Activated T-cell treated with anti-CD3 and anti-CD28 coated beads, Interleukin-2, amount 50 U/mL, for 1 hour (primary cell): ENCODE measurements at places on chromosomes 5 and 9.

- no peak for DNase-seq
These were observed 89.9 kb downstream of the SEMA5A start for GRCh38 chr5:9455826-9456434.

DNA sequence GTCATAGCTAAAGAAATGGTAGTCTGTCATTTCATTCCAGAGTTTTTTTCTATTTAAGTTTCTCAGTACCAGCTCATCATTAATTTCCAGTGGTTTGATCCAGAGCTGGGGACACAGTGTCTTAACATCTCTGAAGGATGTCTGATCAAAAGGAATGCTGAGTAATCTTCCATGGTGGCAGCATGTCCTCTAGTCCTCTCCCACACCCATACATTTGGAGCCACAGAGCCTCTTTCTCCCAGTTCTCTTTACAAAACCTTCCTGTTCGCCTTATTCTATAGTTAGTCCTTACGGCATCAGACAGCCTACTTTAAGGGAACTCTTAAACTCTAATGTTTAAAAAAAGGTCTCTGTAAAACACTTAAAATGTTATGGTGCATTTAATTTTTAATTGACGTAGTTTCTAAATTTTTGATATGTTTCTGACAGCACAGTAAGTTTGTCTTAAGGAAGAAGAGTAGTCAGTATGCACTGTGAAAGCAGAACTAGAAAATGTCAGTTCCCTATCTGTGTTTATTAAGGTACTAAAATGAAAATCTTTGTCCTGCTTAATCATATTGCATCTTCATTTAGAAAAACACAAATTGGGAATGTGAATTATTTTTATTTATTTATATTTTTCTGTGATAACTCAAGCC, 96.8 kb downstream of the INIP start:
- DNase-seq, result no peak

GRCh38 chr5:91727463-91727862, 344.3 kb upstream of the ARRDC3 start:
- DNase-seq, result no peak

DNA sequence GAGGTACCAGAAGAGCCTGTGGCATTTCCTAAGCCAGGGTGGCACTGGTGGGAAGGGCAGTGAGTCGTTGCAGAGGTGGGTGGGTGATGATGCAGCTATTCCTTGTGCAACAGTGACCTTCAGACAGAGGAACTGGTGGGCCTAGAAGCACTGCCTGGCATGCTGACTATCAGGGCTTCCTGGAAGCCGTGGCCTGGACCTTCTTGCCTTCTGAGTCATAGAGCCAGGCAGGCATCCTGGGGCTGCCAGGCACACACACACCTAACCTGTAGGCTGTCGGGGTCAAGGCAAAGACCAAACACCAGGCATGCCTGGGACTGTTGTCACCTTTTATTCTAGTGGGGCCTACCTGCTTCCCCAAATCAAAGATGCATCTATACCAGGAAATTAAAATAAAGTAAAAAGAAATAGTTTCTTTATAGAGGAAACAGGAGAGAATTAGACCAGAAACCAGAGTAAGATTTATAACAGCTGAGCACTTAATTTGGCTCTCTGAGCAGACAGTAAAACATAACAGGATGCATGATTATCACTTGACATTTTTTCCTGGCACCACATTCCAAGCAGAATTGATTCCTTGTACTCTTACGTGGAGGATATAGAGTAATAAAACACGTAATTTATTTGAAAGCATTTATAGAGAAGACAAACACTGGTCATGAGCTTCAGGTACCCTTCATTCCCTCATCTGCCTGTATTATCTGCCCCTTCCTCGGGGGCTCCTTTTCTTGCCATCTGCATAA, 25.1 kb downstream of the NANS start:
- no peak for DNase-seq

GRCh38 chr5:139262742-139263445, 30.6 kb upstream of the MATR3 start:
- peak; percentile 67 for DNase-seq

DNA sequence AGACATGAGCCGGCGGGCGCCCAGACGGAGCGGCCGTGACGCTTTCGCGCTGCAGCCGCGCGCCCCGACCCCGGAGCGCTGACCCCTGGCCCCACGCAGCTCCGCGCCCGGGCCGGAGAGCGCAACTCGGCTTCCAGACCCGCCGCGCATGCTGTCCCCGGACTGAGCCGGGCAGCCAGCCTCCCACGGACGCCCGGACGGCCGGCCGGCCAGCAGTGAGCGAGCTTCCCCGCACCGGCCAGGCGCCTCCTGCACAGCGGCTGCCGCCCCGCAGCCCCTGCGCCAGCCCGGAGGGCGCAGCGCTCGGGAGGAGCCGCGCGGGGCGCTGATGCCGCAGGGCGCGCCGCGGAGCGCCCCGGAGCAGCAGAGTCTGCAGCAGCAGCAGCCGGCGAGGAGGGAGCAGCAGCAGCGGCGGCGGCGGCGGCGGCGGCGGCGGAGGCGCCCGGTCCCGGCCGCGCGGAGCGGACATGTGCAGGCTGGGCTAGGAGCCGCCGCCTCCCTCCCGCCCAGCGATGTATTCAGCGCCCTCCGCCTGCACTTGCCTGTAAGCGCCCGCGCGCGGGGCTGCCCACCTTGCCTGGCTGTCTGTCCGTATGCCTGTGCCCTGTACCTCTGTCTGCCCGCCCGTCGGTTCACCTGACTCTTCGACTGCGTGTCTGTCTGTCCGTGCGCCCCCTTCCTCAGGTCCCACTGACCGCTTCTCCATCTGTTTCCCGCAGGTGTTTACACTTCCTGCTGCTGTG, 412 bp downstream of the FGF18 start:
- DNase-seq, result peak; percentile 51

GRCh38 chr9:16625161-16625631, 245.3 kb downstream of the BNC2 start:
- DNase-seq, result no peak

DNA sequence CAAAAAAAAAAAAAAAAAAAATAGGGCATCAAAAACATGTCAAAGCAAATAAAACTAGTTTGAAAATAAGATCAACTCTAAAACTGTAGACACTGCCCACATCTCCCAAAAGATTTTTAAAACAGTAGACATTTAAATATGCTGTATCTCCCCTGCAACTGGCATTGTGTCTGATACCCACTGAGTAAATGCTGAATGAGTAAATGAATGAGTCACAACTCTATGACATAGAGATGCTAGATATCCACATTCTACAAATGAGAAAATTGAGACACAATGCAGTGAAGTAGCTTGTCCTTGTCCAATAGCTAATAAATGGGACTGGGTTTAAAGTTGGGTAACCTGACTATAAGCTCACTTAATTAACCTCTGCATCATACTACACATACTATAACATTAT, 14.1 kb upstream of the MAP1B start:
- DNase-seq, result no peak

DNA sequence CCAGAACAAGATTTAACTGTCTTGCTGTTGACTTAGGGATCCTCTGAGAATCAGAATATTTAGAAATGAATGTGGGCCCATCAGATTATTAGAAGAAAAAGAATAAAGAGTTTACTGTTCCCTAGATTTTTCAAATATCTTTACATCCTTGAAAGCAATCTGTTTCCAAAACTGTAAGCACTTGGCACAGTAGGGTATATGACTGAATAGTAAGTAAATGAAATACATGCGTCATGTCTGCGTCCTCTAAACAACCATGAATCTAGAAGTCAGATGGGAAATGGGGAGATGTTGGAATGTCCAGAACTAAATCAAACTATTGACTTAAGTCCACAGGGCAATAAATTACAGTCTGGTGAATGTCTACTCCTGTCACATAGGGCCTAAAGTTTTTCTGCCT, 26.1 kb downstream of the TTC23L start:
- no peak for DNase-seq

DNA sequence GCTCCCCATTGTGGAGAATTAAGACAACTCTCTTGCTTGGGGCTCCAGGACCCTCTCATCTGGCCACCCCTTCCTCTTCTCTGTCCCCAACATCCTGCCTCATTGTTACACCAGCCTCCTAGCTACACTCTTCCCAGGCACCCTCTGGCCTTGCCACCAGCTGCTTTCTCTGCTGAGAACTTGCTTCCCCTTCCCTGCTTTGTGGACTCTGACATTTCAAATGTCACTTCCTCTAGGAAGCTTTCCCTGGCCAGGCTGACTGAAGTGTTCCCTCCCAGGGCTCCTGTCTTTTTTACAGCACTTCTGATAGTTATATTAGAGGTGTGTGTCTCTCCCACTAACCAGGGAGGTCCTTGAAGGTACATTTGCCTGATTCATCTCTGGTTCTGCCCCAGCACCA, 194.0 kb upstream of the KLF4 start:
- DNase-seq, result no peak

DNA sequence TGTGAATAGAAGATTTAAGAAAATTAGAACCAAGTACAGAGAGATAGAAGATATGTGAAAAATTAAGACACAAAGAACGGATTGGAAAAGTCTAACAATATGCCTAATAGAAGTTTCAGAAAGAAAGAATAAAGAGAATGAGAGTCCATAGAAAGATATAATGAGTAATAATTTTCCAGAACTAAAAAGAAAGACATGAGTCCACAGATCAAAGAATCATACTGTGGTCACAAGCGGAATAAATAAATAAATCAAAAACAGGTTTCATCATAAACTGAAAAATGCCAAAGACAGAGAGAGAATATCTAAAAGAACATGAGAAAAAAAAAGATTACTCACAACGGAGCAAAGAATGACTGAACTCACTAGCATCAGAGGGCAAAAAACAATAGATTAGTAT, 32.9 kb downstream of the FEM1C start:
- no peak for DNase-seq

- DNase-seq, result no peak
These were observed 117.8 kb upstream of the OSMR start for GRCh38 chr5:38728029-38728428.

GRCh38 chr5:10030219-10030831, 219.4 kb downstream of the ATPSCKMT start:
- DNase-seq, result no peak

DNA sequence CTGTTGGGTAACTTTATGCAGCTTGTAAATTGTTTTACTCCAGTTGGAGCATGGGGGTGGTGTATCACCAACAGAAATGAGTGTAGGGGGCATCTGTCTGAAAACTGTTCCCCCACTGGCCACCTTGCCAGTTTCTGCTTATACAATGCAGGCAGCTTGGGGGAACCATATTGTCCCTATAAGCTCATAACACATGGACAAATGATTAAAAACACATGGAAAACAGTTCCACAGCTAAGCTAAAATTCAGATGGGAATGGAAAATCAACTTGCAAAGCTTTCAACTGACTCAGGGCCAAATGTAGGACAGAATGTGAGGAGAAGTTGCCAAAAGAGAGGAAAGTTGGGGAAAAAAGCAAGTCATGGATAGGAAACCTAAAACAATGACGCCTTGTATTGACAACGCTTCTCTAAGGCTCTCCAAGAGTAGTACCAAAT, 7.9 kb upstream of the CER1 start:
- no peak for DNase-seq

- DNase-seq, result no peak
These were observed 1021.7 kb downstream of the EFNA5 start for GRCh38 chr5:106649031-106649430.

DNA sequence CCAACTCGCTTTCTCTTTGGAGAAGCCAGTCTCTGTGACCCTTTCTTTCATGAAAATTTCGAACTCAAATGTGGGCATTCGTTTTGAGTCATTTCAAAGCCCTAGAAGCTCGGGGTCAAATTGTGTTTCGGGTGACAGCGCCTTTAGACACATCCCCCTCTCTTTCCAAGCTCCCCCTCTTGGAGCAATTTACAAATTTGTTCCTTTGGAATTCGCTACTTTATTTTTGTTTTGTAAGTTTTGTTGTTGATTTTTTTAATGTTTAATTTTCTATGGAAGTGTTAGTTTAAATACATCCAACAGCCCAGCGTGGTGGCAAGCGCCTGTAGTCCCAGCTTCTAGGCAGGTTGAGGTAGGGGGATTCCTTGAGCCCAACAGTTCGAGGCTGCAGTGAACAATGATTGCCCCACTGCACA, 4.6 kb upstream of the BARX1 start:
- no peak for DNase-seq

DNA sequence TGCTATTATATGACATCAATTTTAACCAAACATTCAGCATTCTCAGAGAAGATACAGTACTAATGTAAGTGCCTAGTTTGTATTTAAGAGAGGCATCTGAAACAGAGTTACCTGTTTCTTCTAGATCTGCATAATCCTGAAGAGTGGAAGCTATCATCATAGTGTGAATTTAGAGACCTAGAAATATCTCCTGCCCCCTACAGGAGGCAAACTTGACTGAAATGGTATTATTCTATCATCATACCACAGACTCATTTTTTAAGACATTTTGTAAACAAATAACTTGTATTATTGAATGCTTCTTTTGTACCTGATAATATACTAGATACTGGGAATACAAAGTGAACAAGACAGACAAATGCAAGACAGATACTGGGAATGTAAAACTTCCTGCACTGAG, 216.8 kb upstream of the RPS23 start:
- no peak for DNase-seq
